Left renal pelvis (tissue), 4 donors: ENCODE measurements at places on chromosomes 16 and 17.

GRCh38 chr17:34241062-34241461 is 14.0 kb upstream of the CCL2 start:
- DNase-seq: no peak

DNA sequence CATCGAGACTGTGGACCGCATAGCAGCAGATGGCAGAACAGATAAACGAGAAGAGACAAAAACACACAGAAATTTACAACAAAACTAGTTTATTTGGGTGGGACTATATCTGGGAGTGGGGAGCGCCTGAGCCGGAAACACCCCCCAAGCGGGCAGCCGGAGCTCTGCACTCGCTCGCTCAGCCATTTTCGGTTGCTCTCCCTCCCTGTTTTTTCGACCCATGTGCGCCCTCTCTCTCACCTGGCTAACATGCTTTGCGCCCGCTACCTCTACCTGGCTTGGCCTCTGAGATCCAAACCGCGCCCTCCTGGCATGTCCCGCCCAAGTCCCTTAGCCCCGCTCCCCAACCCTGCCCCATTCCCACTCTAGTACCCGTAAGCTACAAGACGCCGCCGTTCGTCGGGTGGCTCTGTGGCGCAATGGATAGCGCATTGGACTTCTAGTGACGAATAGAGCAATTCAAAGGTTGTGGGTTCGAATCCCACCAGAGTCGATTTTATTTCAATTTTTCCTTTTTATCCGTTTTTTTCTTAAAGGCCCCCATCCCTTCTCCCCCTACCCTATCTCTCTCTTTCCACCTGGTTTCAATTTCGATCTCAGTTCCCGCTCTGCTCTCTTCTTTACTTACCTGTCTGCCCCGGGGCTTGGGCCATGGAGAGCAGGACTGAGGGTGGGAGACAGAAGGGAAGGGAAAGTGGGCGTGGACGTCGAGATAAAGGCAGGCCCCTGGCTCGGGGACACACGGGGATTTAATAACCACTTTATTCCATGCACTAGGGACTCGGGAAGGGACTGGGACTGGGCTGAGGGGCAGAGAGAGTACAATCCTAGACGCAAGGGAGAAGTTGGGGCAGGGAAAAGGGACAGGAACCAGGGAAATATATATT is 2.4 kb upstream of the ALOXE3 start:
- no peak for DNase-seq

GRCh38 chr17:15456972-15457722 is 10.3 kb downstream of the CDRT4 start:
- no peak for DNase-seq

- no peak for DNase-seq
Observed at GRCh38 chr17:33639103-33639880, 346.2 kb upstream of the ASIC2 start.

DNA sequence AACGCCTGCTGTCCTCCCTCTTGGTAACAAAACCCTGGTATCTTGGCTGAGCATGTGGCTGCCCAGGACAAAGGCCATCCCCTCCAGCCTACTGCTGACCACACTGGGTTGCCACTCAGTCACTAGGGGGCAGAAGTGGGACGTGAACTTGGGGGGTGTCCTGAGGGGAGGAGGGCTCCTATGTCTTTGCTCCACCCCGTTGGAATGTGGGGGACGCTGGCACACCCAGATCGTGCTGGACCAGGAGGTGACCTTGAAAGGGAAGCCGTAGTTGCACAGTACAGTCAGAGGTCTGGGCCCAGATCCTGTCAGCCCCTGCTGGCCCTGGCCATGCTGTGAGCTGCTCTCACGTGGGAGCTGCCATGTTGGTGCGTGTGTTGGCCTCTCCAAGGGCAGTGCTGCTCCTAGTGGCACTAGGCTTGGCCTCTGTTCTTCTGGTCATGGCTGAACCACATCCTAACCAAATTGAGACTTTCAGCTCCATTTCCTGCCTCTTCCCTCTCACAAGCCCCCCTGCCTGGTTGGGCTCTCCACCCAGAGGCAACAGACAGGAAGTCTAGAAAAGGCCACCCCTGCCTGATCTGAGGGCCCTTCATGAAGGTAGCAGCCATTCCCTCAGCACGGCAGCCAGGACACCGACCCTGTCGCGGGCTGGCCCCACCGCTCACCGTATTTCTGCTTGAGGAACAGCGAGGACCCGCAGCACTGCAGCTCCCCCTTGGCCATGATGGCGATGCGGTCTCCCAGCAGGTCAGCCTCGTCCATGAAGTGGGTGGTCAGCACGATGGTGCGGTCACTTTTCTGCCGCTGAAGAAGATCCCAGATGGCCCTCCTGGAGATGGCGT is 29.0 kb upstream of the RNPS1 start:
- DNase-seq: no peak

DNA sequence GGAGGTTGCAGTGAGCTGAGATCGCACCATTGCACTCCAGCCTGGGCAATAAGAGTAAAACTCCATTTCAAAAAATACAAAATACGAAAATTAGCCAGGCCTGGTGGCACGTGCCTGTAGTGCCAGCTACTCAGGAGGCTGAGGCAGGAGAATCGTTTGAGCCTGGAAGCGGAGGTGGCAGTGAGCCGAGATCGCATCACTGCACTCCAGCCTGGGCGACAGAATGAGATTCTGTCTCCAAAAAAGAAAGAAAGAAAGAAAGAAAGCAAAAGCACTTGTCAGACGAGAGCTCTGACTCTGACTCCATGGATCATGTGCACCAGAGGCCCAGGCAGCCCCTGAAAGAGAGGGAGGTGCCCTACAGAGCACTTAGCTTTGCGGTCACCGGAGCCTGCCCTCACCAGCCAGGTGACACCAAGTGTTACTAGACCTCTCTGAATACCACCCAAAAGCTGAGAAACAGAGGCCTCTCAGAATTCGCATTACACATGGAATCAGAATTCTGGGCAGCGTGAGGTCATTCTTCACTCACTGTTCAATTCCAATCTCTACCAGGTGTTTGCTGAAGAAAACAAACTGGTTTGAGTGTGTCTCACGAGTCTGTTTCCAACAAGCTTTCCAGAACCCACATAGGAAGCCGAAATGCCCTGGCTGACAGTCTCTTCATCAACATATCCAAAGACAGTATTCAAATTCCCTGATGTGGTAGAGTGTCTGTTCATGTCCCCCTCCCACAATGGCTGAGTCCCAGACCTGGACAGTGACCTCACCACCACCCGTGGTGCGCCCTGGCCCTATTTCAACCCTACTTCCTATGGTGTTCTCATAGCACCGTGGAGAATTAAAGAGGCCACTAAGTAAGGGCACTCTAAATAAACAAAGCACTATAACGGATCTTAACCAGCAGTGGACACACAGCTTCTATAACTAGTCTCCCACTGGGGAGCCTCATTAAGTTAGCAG is 1.5 kb downstream of the FLCN start:
- DNase-seq: no peak

DNA sequence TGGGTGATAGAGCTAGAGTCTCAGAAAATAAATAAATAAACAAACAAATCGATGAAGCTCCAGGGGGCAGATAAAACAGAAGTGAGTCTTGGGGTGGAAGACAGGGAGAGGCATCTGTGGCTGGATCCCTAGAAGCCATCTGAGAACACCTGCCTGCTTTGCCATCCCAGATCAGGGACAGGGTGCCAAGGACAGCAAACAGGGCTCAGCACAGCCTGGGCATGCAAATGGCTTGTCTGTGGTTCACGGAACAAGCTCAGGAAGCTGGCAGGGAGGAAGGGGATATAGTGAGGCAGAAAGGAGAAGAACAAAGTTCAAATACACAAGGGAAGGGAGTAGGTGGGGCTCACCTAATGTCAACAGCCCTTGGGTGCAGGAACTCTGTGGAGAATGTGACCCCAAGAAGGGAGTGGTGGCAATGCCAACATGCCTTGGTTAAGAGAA is 27.5 kb downstream of the TRIM25 start:
- no peak for DNase-seq

GRCh38 chr16:22813223-22813947 is 577 bp upstream of the HS3ST2 start:
- DNase-seq: peak; percentile 39
